ENCODE measurements at places on chromosomes 1 and 21. TPM values are rescaled to one million over a fixed set of nuclear protein-coding genes. Genes with fewer than 3 reads are reported as not detected.

CYYR1 gene
- not detected for total RNA-seq

LMX1A gene
- not detected for total RNA-seq

TSSK3 gene
- not detected for total RNA-seq

FNDC10 gene
- 9.8 TPM for total RNA-seq

DNA sequence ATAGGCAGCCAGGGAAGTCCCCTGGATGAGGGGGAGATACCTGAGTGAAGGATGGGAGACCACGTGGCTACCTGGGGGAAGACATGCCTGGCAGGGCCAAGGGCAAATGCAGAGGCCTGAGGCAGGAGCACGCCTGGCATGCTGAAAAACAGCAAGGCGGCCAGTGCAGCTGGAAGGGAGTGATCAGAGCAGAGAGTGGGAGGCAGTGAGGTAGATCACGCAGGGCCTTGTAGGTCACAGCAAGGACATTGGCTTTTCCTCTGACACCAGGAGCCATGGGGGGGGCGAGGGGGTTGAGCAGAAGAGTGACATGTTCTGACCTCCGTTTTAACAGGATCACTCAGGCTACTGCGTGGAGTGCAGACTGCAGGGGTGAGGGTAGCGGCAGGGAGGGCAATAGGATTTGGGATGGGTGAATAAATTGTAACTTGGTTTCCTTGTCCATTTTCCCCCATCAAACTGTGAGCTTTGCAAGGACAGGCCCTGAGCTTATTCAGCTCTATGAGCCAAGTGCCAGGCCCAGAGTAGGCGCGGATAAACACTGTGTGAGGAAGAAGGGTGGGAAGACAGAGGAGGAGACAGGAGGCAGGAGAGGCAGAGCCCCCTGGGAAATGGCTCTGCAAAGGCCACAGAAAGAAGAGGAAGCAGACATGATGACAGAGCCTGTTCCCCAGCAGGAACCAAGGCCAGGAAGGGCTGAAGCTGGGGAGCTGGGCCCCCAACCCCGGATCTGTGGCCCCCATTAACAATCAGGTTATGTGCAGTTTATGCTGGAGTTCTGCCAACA lies 16.6 kb downstream of the IFI6 start:
- DNase-seq: peak; percentile 34

DNA sequence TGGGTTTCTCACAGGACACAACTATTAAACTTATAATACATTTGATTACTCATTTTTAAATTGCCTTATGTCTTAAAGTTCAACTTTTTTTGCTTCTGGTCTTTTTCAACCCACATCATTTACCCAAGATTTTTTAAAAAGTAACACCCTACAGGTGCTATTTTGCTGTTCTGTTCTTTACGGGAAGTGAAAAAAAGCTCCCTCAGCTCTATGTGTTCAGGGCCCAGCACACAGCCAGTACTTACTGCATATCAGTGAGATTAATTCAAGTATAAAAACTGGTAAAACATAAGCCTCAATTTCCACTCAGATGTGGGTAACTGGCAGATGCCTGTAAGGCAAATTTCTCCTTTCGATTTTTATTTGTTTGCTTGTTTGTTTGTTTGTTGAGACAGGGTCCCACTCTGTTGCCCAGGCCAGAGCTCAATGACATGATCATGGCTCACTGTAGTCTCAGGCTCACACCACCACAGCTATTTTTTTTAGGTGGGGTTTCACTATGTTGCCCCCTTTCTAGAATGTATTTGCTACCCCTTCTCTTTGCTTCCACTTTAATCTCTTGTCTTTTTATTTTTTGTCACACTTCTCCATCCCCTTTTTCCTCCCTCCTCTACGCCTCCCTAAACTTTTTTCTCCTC lies 20.3 kb downstream of the RNASEL start:
- DNase-seq: no peak

GRCh38 chr1:200911361-200911760 lies 16.7 kb downstream of the INAVA start:
- DNase-seq: no peak

- peak; percentile 86 for DNase-seq
Observed at GRCh38 chr1:13781907-13782633, 82.1 kb downstream of the PRDM2 start.

DNA sequence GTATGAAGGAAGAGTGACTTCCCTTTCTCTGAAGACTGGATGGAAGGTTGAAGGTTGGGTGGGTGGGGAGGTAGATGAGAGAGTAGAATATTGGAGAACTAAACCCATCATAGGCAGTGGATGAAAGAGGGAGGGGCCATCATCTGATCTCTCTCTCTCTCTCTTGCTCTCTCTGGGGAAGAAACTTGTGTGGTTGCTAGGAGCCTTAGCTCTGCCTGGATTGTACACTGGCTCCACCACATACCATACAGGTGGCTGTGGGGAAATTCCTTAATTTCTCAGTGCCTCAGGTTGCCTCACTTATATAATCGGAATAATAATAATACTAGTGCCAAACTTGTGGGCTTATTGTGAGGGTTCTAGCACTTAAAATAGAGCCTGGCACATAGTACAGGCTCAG lies 9.5 kb downstream of the XCL1 start:
- no peak for DNase-seq

- no peak for DNase-seq
Observed at GRCh38 chr1:72524021-72524420, 241.7 kb upstream of the NEGR1 start.

GRCh38 chr1:85580872-85581801 lies 576 bp downstream of the CCN1 start:
- peak; percentile 81 for DNase-seq

DNA sequence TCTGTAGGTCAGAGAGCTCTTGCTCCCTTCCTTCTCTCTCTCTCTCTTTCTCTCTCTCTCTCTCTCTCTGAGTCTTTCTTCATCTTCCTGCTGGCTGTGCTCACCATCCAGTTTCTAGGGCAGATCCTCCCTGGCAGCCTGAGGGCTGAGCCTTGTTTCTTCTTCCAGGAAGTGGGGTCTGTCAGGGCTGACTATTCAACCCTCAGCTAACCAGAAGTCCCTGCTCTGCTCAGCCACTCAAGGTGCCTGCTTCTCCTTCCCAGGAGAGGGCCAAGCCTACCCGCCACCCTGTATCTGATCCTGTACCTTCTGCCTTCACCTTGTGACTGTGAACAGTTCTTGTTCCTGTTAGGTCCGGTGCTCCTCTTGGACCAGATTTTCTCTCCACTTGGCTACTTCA lies 107.6 kb upstream of the ETV3 start:
- DNase-seq: no peak

DNA sequence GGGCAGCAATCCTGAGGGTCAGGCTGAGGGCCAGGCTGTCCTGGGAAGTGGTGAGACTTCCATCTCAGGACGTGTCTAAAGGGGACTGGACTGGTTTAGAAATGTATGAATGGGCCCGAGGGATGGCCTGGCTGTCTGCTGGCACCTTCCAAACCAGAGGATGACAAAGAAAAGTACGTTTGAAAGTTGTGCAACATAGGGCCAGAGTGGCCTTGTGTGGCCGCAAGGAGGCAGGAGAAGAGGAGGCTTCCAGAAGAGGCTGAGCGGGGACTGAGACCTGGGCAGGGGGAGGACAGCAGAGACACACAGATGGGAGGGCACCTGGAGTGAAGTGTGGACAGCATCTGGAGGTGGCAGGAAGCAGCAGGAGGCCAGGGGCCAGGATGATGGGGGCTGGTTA lies 2.6 kb upstream of the SYTL1 start:
- no peak for DNase-seq

GRCh38 chr1:182493063-182493462 lies 43.1 kb downstream of the RGSL1 start:
- no peak for DNase-seq

- DNase-seq: peak; percentile 87
Observed at GRCh38 chr1:160205242-160206035, at the start of gene PEA15. Gene PEA15 (plus strand): TSS chr1:160205384. CDS start chr1:160211545, 6,161 bp downstream.

- DNase-seq: no peak
Observed at GRCh38 chr1:243746751-243747150, 103.3 kb downstream of the AKT3 start.
